Stimulated activated CD8-positive, alpha-beta memory T cell treated with anti-CD3 and anti-CD28 coated beads, Interleukin-7, amount 100 ng/mL, for 48 hours (primary cell): ENCODE measurements at places on chromosomes 11 and 22.

- DNase-seq, result no peak
Observed at GRCh38 chr22:47622541-47622940, 860.1 kb downstream of the TBC1D22A start.

DNA sequence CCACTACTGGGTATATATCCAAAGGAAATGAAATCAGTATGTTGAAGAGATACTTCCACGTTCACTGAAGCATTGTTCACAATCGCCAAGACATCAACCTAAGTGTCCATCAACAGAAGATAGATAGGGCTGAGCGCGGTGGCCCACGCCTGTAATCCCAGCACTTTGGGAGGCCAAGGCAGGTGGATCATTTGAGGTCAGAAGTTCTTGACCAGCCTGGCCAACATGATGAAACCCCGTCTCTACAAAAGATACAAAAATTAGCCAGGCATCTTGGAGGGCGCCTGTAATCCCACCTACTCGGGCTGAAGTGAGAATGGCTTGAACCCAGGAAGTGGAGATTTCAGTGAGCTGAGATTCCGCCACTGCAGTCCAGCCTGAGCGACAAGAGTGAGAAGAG lies 12.7 kb downstream of the EIF3F start:
- no peak for DNase-seq

DNA sequence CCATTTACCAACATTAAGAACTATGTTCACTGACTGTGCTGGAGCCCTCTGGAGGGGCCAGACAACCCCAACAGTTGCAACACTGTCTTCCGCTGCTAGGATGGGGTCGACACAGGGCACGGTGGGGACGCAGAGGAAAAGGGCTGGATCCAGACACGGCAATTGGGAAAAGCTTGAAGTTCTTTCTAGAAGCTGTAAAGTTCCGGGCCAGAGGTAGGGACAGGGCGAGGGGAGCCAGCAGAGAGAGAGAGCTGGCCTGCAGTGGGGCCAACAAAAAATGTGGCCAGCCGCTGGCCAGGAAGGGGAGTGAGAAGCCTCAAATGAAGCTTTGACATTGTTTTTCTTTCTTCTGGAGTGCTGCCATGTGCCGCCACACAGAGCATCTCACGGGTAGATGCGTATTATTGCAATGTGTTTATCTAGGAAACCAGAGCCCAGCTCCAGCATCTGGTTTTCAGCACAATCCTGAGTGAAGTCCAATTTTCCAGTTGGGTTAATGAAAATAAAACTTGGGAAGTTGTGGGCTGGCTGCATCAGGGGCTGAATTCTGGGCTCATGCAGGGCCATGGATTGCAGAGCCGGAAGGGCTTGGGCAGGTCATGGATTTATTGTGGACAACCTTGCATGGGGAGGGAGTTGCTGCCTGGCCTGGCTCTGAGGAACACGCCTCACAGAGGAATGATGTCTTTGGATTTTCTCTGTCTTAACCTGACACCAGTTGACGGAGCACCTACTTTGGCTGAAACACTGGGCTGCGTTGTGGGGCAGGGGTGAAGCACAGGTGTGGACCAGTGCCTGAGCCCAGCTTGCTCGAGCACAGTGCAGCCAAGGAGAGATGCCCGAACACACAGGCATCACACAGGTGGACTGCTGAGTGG lies 67.6 kb upstream of the AMPD3 start:
- DNase-seq, result no peak

DNA sequence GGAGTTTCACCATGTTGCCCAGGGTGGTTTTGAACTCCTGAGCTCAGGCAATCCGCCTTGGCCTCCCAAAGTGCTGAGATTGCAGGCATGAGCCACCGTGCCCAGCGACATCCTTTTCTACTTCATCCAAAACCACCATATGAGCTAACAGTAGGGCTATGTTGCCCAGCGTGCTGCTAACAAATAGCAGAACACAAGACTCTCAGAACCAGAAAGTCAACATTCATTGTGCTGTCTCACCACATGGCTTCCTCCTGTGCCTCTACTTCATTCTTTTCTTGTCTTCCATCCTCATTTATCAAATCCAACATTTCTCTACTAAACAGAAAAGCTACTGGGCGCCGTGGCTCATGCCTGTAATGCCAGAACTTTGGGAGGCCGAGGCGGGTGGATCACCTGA lies 12.0 kb upstream of the DENND5A start:
- no peak for DNase-seq

GRCh38 chr22:39434243-39434653 lies 22.6 kb upstream of the MGAT3 start:
- DNase-seq, result no peak

GRCh38 chr11:63916837-63917691 lies at the start of gene RCOR2:
TSS of gene RCOR2 (minus strand) at chr11:63917164. CDS start at chr11:63916456, 708 bp downstream.
- peak; percentile 48 for DNase-seq

- no peak for DNase-seq
Observed at GRCh38 chr11:118370774-118371173, 11.4 kb downstream of the UBE4A start.

DNA sequence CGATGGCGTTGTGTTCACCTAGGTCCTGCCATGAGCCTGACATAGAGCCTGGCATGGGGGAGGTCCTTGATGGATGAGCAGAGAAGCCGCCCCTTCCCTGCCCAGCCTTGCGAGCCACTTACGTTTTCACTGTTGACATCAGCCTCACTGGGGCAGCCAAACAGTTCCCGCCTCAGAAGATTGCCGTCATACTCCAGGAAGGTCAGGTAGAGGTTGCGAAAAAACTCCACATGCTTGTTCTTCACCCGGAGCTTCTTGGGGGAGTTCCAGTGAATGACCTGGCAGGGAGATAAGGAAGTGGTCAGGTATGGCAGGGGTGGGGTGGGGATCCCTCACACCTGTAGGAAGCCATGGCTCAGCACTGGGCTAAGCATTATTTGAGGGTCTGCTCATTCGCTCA lies 279.3 kb upstream of the SYN3 start:
- DNase-seq, result no peak

DNA sequence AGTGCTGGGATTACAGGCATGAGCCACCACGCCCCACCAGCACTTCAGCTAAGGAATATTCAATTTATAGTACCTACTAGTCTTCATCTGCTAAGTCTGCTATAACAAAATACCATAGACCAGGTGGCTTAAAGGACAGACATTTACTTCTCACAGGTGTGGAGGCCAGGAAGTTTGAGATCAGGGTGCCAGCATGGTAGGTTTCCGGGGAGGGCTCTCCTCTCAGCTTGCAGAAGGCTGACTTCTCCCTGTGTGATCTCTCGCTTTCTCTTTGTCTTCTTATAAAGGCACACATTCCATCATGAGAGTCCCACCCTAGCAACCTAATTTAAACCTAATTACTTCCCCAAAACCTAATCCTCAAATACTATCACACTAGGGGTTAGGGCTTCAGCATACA lies 433.0 kb downstream of the INSC start:
- DNase-seq, result no peak

DNA sequence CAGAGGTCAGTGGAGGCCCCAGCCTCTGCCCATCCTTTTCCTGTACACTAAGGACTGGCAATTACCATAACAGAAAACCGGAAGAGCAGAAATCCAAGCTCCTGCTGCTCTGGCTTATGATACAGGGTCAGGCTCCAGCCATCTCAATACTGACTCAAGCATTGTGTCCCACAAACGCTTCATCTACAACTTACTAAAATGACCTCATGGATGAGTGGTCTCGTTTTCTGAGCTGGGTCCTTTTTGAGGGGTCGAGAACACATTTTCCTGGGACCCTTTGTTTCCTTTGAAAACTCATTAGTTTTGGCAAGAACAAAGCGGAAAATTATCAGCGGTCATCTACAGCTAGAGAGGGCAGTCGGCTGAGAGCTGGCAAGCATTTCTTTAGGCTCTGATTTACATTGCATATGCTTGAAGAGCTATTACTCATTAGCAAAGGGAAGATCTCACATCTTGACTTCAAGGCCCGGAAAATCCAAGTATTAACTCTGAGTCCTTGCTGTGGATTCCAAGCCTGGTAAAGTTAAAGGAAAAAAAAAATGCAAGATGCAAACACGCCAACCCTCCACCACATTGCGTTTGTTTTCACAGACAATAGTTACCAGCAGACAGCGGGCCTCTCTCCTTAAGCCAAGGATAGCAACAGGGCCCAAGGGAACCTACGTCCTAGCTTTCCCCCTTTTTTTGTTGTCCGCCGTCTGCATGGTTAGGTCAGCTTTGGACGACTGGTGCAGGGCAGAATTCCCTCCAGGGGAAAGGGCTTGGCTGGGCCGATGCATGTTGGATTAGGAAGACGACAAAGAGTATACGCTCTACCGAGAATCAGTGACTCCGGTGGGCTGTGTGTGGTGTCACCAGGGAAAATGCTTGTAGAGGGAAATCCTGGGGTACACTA lies 1.8 kb downstream of the TESMIN start:
- no peak for DNase-seq

DNA sequence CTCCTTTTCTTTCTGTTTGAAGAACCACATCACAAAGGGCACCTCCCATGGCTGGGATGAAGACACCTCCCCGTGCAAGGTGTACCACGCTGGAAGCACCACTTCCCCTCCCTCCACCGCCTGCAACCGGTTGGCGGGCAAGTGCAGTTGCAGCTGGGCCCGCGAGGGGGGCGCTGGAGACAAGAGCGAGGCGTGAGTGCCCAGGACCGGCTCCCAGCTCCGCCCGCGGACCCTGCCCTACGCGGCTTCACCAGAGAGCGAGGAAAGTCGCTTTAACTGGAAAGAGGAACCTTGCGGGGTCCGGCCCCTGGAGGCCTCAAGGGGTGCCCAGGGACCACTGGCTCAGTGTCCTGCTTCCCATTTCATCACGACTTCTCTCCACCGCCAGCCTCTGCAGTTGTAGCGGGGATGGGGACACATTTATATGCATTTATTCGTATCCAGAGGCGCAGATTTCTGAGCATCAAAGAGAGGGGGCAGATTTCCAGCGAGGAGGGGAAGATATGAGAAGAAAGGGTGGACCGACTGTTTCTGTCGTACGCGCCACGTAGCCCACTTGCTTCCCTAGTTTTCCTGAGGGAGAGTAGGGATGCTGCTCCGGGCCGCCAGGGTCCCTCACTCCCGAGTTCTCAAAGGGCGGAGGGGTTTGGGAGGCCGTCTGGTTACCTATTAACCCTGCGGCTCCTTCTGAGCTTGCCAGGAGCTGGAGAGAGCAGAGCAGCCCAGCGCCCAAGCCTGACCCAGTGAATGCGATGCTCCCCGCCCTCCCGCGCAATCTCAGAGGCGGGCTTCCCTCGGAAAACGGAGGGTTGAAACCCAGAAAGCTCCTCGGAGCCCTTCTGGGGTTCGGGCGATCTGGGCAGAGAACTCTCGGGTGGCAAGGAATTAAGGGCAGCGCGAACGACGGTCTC lies 3.5 kb downstream of the ESAM start:
- peak; percentile 47 for DNase-seq

DNA sequence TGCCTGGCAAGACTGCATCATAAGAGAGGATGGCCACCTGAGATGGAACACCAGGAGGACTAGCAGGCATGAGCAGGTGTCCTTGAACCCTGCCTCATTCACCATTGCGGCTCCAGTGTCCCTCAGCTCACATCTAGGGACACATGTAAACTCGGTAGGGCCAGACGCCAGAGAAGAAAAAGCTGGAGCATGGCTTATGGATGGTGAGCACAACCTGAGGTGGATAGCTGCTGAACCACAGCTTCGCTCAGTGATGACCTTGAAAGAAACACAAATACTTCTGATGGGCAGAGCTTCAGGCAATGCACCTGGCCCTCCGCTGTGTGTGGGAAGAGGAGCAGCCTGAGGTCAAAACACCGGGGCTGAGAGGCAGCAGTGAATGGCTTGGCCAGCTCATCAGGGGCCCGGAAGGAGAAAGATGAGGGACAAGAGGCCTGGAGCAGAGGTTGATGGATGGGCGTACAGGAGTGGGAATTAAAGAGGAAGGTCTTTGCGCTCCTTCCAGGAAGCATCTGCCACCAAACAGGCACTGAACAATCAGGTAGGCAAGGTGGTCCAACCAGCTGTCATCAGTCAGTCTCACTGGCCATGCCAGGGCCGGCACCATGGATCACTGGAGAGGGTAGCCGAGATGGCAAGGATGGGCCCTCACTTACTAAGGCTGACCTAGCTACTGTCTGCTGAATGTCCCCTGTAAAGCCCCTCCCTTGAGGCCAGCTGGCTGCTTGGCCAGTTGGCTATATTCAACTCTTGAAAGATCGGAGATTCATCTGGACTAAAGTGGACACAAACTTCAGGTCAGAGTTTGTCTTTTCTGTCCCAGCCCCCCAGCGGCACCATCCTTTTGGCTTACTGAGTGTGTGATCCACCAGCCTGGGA lies 89.7 kb downstream of the MYEOV start:
- DNase-seq, result no peak

- no peak for DNase-seq
Observed at GRCh38 chr11:111336582-111337256, 38.4 kb downstream of the POU2AF3 start.

DNA sequence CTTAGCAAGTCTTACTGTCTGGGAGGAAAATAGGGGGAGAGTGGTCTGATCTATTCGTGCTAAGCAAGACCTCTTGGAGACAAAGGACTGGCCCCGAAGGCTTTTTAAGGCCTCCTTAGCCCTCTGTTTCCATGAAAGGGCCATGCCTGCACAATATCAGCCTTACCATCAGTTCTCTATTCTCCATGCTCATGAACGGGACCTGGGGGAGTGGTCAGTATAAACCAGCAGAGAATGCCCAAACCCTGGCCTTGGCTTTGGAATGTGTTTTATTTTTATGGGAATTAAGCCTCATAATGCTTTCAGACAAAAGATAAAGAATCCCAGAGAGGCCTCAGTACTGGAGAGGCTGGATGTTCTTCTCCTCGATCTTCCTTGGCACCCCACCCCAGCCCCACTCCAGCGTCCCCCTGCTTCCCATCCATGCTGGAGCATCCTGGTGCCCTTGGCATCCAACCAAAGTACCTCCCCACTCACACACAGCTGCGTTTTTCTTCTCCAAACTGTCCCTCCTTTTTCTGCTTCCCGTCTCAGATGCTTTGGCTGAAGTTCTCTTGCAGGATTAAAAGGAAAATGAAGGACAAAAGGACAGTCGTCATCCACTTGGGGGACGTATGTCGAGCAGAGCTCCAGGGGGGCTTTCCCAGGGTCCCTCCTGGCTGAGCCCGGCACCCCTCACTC lies 18.6 kb downstream of the FXYD6 start:
- no peak for DNase-seq

- no peak for DNase-seq
Observed at GRCh38 chr11:68380786-68381622, 68.6 kb downstream of the LRP5 start.

- DNase-seq, result no peak
Observed at GRCh38 chr11:26698224-26698623, 23.6 kb downstream of the SLC5A12 start.

DNA sequence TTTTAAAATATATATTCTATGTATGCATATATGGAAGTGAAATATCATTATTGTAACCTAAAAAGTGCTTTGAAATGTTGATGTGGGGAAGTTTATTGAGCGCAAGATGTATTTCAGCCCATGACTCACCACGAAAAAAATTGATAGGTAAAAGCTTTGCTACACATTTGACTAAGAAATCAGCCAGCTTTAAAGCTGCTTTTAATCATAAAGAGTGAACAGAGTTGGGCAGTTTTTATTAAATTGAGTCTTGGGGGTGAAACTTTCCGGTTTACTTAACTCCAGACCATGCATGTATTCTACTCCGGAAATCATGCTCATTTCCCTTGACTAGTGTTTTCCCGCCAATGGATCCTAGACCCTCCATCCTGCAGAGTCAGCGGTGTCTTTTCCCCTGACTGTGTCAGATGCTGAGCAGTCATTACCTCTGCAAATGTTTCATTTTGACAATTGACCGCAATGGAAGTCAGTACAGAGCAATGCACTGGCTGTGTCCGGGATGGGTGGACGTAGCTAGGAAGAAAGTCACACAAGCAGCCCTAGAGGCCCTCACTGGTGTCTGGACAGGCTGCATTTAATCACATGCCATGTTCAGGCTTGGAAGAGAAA lies 47.2 kb upstream of the MPEG1 start:
- DNase-seq, result no peak
